Urinary bladder (tissue), 4 donors: ENCODE measurements at places on chromosomes 1 and 21.
A peak's percentile ranks its signal among the peaks of the same experiment; 100 is the strongest.

DNA sequence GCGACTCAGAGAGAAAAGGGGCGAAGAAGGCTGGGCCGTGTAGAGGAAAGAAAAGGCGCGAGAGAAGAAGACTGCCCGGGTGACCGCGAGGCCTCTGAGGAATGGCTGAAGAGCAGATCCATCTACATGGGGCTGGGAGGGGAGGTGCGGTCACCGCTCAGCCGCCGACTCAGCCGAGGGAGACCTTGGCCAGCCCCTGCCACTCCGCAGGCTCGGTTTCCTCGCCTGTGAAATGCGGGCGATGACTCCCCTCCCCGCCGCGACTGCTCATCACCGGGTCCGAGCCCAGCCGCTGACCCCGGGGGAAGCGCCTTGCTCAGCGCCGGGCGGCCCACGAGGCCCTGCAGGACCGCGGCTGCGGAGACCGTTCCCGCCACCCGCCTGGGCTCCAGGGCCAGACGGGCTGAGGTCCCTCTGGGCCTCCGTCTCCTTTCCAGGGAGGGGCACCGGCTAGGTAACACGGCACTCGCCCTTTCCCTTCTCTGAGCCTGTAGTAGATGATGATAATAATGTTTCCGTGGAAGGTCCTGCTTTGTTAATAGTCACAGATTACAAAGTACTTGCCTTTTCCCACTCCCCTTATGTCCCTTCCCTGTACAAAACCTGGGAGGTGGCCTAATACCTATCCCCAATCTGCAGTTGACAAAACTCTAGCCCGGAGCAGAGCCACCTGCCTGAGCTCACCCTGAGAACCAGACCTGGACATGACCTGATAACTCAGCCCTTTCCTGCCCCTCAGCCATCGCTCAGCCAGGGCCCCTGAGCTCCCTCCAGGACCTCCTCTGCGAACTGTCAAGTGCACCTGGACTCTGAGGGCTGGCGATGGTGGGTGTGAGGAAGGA, 1.6 kb upstream of the BSND start:
- no peak for DNase-seq

DNA sequence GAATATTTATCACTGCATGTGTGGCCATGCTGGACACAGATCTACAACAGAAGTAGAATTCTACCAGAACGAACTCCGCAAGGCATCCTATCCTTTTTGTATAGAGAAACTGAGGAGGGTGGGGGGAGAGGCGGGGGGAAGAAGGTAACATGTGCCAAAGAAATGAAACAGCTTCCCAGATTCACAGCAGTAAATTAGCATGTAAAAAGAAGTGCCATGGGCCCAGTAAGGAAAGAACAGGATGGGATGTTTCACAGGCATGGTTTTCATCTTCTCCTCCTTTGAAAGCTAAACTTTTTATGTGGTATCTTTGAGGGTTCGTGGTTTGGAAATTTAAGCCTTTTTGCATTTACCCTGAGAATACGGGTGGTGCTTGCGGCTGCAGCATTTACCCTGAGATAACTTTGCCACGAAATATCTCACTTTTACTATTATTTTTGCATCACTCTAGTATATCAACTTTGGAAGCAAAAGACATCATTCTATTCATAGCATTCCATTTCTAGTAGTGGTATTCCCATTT, 168.9 kb downstream of the TPR start:
- no peak for DNase-seq

DNA sequence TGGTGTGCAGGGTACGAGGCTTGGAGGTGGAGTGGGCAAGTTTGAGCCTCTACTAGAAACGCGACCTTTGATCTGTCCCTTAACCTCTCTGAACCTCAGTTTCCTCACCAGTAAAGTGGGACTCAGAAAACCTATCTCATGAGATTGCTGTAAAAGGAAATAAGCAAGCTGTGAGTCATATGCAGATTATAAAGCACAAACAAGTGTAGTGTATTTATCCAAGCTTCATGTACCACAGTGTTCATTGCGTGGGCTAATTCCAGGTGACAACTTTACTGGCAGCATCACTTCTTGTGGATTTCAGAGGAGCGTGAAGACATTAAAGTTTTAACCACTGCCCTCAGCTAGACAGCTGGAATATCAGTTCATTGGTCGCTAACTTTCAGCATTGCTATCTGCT, 44.4 kb downstream of the ZNF697 start:
- DNase-seq = no peak

GRCh38 chr1:86704972-86705664, 742 bp downstream of the SH3GLB1 start:
- peak; percentile 17 for DNase-seq

DNA sequence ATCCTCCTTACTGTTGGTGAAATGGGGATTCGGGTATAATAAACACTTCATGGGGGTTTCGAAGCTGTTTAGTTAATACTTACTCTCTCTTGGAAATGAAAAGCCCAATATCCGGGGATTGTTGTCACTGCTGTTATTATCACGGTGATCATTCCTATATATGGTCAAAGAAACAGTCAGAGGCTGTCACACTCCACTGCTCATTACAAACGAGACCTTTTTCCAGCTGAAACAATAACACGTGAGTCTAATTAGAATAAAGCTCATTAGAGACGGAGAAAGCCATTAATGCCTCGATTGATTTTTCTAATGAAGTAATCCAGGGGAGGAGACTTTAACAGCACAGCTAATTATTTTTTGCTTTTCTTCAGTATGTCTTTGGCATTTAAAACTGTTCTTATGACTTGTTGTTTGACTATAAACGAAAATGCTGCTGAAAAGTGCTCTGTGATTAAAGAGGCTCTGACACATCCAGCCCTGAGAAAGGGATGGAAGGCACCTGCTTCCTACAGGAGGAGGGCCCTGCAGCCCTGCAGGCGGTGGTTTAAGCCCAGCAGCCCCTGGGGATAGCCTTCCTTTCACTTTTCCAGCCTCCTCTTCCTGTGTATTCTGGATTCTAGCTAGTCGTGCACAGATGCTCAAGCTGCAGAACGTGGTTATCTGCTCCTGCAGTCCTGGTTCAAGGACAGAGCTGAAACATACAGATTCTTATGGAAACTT, 143.6 kb downstream of the EDEM3 start:
- DNase-seq = no peak

GRCh38 chr1:2110738-2111673, 60.8 kb downstream of the PRKCZ start:
- no peak for DNase-seq

- no peak for DNase-seq
Measured at GRCh38 chr1:44170281-44170823, 28.9 kb upstream of the KLF18 start.

DNA sequence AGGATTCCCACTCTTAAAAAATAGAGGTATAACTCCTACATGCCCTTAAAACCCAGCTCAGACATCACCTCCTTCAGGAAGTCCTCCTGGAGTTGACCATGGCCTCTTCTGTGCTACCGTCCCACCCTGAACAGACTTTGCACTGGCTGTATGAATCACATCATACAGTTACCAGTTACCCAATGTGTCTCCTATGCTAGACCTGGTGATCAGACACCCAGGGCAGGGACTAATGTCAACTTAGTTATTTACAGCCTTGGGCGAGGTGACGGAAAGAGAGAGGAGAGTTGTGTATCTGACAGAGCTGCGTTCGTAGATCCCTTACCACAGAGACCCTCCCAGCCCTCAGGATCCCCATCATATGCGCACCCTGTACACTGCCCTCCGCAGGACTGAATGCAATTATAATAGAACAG, 72.7 kb downstream of the SLC66A1 start:
- no peak for DNase-seq

GRCh38 chr1:68188644-68189340, 43.5 kb downstream of the WLS start:
- DNase-seq = no peak

DNA sequence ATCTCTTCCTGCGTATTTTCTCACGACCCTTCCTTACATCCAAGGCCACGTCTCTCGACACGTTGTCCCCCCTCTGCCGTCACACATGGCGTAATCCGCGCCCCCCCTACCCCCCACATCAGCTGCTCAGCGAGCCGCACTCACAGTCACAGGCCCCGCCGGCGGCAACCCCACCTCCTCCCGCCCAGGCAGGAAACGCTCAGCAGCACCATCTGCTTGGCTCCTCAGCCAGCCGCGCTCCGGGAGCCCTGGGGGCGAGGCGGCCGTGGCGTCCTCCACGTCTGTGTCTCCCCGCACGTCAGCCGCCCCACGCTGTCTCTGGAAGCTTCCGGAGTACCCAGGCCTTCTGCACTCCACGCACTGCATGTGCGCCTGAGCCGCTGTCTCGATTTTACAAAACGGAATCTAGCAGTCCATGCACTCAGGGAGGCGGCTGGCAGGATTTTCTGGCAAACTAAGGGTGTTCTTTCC, 64.6 kb downstream of the SIK1 start:
- no peak for DNase-seq

DNA sequence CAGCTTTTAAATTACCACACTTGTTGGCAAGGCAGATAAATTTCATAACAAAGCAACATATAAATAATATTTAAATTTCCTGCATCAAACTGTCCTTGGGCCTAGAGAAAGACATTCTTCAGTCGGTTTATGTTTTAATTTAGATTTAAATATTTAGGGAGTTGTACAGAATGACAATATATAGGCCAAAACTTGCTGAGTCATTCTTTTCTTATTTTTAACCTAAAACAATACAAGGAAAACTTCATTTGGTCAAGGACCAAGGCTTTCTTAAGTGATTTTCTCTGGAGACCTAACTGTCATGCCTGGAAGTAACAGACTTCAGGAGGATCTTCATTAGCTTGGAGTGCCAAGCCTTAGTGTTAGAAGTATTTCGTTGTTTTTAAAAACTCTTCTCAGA, 5.6 kb downstream of the MAP10 start:
- no peak for DNase-seq

GRCh38 chr1:179814546-179814838, 63.1 kb downstream of the TOR1AIP2 start:
- no peak for DNase-seq

- DNase-seq = no peak
Measured at GRCh38 chr21:30164796-30165195, 1.8 kb downstream of the CLDN17 start.

DNA sequence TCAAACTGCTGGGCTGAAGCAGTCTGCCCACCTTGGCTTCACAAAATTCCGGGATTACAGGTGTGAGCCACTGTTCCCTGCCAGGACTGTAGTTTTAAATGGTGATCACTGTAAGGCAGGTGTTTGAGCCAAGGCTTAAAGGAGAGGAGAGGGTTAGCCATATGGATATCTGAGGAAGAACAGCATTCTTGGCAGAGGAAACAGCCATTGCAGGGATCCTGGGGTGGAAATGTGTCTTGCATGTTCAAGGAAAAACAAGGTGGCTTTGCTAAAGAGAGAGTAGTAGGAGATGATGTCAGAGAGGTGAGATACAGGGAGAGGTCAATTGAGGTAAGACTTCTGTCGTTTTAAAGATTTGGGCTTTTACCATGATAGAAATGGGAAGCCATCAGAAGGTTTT, 73.5 kb downstream of the ATF6 start:
- no peak for DNase-seq
